A549 treated with CORT108297 at 1 μM for 4 hours (cell line): ENCODE measurements at places on chromosomes 11 and 22. TPM values are rescaled to one million over a fixed set of nuclear protein-coding genes. Genes with fewer than 3 reads are reported as not detected.

The GAL3ST1 gene
- total RNA-seq = 6.1 to 10.2 TPM (median 9.2 TPM) in 5 replicates

The HNRNPUL2 gene
- 37.2 to 44.0 TPM (median 41.2 TPM) in 5 replicates for total RNA-seq

The CACNA1I gene
- total RNA-seq = 0.02 to 0.07 TPM (median 0.03 TPM) in 5 replicates

The DLG2 gene
- 0.16 to 0.50 TPM (median 0.21 TPM) in 5 replicates for total RNA-seq

The FOLR2 gene
- not detected in 5 replicates for total RNA-seq

The LMNTD2 gene
- 1.9 to 3.3 TPM (median 2.7 TPM) in 5 replicates for total RNA-seq

The SMTN gene
- total RNA-seq = 27.3 to 33.2 TPM (median 30.1 TPM) in 5 replicates

The ZNF74 gene
- 5.4 to 7.2 TPM (median 6.8 TPM) in 5 replicates for total RNA-seq

The PANX3 gene
- total RNA-seq = not detected in 5 replicates

The BLID gene
- not detected in 5 replicates for total RNA-seq

The SAA1 gene
- total RNA-seq = 0.42 to 1.3 TPM (median 0.66 TPM) in 5 replicates

The MPPED2 gene
- 0.08 TPM in 1 of 5 replicates, not detected in the others for total RNA-seq

The SELENOO gene
- 11.5 to 21.2 TPM (median 20.3 TPM) in 5 replicates for total RNA-seq

The TRIM34 gene
- total RNA-seq = 2.8 to 4.3 TPM (median 3.7 TPM) in 5 replicates

The E2F8 gene
- 5.5 to 6.8 TPM (median 6.2 TPM) in 5 replicates for total RNA-seq

The MUC5AC gene
- total RNA-seq = 1.9 to 4.1 TPM (median 3.2 TPM) in 5 replicates

The USP2 gene
- total RNA-seq = 0.33 to 0.53 TPM (median 0.42 TPM) in 5 replicates

The KCTD14 gene
- total RNA-seq = 1.8 to 2.0 TPM (median 2.0 TPM) in 5 replicates

The KRTAP5-10 gene
- not detected in 5 replicates for total RNA-seq

The ISX gene
- not detected in 5 replicates for total RNA-seq

The TRPM5 gene
- total RNA-seq = not detected in 5 replicates

The CNGA4 gene
- 0.03 to 0.09 TPM (median 0.06 TPM) in 4 of 5 replicates, not detected in the other for total RNA-seq

The TEX54 gene
- total RNA-seq = not detected in 5 replicates

The YPEL4 gene
- total RNA-seq = 0.22 to 0.47 TPM (median 0.27 TPM) in 5 replicates

The NAALAD2 gene
- not detected in 5 replicates for total RNA-seq

The NLRX1 gene
- total RNA-seq = 8.8 to 13.9 TPM (median 11.5 TPM) in 5 replicates

The CAT gene
- total RNA-seq = 35.7 to 43.7 TPM (median 39.4 TPM) in 5 replicates

The PATL1 gene
- 40.0 to 47.9 TPM (median 46.0 TPM) in 5 replicates for total RNA-seq

The GPHA2 gene
- not detected in 5 replicates for total RNA-seq

The RFPL1 gene
- total RNA-seq = not detected in 5 replicates

The PRAME gene
- total RNA-seq = 99.6 to 116 TPM (median 112 TPM) in 5 replicates

The TIMM10 gene
- total RNA-seq = 161 to 178 TPM (median 168 TPM) in 5 replicates

The ALG8 gene
- total RNA-seq = 56.2 to 66.8 TPM (median 62.8 TPM) in 5 replicates

The KBTBD3 gene
- total RNA-seq = 1.1 to 1.6 TPM (median 1.3 TPM) in 5 replicates

The SCN4B gene
- total RNA-seq = 0.03 to 0.08 TPM (median 0.07 TPM) in 5 replicates

The PLXNB2 gene
- 85.2 to 127 TPM (median 116 TPM) in 5 replicates for total RNA-seq

The FIBIN gene
- total RNA-seq = not detected in 5 replicates

The MFRP gene
- not detected in 5 replicates for total RNA-seq

The TMPRSS5 gene
- 0.08 to 0.15 TPM (median 0.12 TPM) in 5 replicates for total RNA-seq
